ENCODE measurements at places on chromosomes 2 and 18.

DNA sequence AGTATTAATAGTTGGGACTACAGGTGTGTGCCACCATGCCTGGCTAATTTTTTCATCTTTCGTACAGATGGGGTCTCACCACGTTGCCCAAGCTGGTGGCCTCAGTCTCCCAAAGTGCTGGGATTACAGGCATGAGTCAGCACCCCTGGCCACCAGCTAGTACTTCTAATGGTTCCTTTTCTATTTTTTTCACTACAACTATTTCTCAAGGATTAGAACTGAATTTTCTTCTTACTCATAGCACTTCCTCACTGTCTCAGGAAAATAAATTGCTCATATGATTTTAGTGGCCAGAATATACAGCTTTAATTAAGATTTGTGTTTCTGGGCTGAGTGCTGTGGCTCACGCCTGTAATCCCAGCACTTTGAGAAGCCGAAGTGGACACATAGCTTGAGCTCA, 43.2 kb upstream of the SOS1 start:
- no peak for DNase-seq

DNA sequence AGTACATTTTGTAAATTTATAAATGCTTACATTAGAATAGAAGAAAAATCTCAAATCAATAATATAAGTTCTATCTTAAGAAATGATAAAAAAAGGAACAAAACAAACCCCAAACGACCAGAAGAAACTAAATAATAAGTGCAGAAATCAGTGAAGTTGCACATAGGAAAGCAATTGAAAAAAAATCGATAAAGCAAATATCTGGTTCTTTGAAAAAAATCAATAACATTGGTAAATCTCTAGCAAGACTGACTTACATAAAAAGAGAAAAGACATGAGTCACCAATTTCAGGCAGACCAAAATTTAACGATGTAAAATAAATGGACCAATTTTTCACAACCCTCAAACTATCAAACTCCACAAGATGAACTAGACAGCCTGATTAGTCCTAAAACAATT, 249.9 kb upstream of the HDAC4 start:
- no peak for DNase-seq

DNA sequence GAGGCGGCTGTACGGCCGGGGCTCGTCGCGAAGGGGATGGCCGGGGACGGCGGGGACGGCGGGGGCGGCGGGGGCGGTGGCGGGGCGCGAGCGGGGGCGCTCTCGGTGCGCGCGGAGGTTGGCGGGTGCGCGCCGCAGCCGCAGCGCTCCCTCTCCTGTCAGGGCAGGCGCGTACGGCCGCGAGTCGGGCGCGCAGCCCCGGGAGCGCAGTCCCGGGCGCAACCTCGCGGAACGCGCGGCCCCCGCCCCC, 296 bp upstream of the GRHL1 start:
- no peak for DNase-seq

- DNase-seq = no peak
Measured at GRCh38 chr18:44733069-44733753, 52.5 kb downstream of the SETBP1 start.

GRCh38 chr18:4260107-4260506, 195.0 kb downstream of the DLGAP1 start:
- no peak for DNase-seq

DNA sequence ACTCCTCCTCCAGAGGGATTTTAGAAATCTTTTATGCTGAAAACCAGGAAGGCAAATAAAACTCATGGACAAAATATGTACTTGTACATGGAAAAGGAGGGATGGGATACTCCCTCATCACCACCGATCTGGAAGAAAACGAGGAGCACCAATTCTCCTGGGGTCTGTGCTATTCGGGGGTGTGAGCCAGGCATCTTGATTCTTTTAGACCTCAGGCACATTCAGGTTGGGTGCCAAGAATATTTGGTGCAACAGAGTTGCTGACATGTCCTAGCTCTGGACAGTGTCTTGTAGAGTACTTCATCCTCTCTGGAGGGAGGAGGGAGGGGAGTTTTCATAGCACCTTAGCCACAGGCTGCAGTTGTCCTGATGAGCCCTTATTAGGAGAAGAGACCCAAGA, 163.0 kb downstream of the PRKCE start:
- no peak for DNase-seq

- DNase-seq = no peak
Measured at GRCh38 chr2:21332993-21333625, 209.3 kb downstream of the TDRD15 start.

- no peak for DNase-seq
Measured at GRCh38 chr2:46921676-46922448, 6.3 kb upstream of the MCFD2 start.

DNA sequence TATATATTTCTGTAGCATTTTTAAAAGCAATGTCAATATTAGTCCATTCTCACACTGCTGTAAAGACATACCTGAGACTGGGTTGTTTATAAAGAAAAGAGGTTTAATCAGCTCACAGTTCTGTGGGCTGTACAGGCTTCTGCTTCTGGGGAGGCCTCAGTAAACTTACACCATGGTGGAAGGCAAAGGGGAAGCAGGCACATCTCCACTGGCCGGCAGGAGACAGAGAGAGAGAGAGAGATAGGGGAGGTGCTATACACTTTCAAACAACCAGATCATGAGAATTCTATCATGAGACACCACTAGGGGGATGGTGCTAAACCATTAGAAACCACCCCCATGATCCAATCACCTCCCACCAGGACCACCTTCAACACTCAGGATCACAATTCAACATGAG, 43.1 kb downstream of the CHMP3 start:
- DNase-seq = no peak

DNA sequence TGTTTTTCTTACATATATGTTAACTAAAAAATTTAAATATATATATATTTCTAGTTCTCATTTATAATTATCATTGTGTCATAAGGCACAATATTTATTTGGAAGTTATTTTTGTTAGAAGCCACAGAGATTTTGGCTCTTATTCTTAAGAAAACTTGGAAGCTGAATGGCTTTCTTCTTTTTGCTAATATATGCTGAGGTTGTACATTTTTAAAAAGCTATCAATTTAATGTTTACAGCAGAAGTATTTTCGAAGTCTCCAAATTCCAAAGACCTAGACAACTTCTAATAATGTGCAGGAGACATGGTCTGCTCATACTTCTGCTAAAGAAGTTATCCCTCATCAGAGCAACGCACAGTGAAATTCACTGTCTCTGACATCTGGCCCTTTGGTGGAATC, 3.7 kb upstream of the PIEZO2 start:
- DNase-seq = no peak

- DNase-seq = no peak
Measured at GRCh38 chr18:61741881-61742454, 150.8 kb downstream of the RNF152 start.

DNA sequence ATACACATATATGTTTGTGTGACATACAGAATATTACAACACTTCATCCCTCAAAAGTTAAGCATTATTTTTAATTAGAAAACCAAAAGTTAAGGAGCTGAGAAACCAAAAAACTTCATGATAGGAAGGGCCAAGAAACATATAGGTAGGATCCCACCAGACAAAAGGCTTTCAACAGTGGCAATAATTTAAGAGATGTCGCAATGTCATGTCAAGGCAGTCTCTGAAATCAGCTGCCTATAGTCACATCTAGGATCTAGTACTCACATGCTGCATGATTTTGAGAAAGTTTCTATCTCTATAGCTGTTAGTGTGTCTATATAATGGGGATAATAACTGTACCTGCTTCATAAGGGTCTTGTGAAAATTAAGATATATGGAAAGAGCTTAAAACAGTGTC, 72.7 kb downstream of the SPIRE1 start:
- no peak for DNase-seq

DNA sequence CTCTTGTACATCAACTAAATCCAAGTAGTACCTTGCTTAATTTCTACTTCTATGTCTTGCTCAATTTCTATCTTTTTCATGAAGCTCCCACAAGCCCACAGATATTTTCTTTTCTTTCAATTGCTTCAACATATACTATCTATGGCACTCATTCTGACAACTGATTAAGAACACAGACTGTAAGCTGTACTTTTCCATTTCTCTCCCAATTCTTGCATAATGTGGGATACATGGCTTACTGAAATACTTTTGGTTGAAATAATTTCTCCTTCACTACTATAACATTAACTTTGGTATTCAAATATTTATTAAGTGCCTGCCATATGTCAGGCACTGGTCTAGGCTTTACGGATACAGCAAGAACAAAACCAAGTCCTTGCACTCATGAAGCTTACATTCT, 84.8 kb downstream of the GORASP2 start:
- DNase-seq = no peak

- no peak for DNase-seq
Measured at GRCh38 chr2:32562906-32563305, 64.9 kb upstream of the TTC27 start.

DNA sequence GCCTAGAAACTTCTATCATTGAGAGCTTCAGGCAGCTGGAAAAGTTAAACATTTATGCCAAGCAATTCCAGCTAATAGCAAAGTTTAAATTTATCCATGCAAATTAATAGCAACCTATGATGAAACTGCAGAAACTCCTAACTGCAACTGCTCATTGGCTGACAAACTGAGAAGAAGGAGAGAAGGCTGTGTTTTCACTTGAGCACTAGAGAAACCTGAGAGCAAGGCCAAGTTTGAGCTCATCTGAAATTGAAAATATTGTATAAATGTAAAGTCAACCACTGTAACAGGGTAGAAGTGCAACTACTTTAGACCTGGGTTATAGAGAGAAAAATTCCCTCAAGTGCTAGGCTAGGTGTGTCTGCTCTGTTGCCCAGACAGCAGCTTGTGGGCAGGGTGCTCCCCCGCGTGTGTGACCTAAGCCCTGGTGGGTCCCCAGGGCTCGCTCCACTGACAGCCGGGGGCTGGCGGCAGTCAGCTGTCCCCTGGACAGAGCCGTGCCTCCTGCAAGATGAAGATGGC, 50.2 kb downstream of the CABYR start:
- DNase-seq = no peak

DNA sequence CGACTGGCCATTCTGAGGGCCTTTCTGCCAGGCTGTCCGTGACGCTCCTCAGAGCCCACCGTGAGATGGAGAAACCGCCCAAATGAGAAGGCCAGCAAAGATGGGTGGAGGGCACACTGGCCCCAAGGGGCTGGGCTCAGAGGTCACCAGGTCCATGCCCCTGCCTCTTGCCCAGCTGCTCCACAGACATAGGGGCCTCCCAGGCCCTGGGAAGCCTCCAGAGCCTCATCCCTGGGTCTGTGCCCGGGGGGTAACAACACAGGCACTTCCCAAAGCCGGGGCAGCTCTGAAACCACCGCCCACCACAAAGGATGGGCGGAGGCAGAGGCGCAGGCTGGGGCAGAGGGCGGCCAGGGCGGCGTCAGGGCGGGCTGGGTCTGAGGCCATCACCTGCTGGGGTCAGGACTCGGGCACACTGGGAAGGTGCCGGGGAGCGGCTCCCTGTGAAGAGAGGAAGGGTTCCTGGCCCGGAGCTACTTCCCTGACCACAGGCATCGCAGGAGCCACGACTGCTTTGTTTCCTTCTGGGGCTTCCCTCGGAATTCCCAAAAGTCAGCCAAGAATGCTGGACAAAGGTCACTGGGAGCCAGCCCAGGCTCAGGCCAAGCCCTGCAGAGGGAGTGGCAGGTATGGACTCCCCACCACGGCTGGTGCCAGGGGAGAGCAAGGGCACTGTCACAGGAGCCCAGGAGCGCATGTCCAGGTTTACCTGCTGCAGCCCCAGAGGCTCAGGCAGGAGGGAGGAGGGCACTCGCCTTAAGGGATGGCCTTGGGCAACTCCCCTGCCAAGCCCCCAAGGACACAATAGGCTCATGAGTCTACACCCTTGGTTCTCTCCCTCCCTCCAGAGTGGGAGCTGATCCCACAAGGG, 9.4 kb downstream of the CYP26B1 start:
- DNase-seq = no peak

- no peak for DNase-seq
Measured at GRCh38 chr2:145029873-145030272, 510.0 kb upstream of the ZEB2 start.

GRCh38 chr2:75233965-75234364, 34.6 kb upstream of the TACR1 start:
- DNase-seq = no peak

GRCh38 chr2:120600335-120600734, 135.3 kb upstream of the GLI2 start:
- DNase-seq = no peak

DNA sequence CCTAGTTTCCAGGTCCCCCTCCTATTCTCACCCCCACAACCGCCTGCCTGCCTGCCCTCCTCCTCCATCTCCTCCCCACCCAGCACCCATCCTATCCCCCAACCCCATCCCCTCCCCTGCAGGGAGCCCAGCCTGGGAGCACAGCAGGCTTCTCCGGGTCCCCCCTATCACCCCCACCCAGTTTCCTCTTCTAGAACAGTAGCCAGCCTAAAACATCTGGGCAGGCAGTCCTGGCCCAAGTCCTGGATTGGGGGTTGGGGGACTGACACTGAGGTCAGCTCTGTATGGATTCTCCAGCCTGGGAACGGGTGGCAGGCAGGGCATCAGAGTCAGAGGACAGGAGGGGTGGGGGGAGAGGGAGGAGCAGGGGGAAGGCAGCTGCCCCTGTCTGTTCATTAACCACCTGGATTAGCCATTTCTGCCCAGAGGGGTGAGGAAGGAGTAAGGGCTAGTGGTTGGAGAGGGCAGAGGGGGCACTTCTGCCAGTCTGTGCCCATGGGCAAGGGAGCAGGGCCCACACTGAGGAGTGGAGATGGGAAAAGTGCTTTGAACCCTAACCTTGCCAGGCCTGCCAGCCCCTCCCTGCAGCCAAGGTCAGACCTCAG, 60.0 kb downstream of the TNS1 start:
- no peak for DNase-seq

DNA sequence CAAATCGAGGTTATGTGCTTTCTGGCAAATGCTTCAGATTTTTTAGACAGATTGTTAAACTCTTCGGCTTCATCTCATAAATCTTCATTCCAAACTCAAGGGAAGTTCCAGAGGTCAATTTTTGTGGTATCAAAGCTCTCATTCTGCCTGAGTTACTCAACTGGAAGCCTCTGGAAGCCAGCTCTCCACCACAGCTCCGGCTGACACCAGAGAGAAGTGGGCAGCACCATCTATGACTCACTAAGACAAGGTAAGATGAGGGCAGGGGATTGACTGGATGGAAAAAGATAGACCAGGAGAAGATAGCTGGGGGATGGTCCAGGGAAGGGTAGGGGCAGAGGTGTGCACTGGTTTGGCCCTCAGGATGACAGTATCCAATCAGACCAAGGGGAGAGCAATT, 137.3 kb upstream of the HNRNPA3 start:
- DNase-seq = no peak

DNA sequence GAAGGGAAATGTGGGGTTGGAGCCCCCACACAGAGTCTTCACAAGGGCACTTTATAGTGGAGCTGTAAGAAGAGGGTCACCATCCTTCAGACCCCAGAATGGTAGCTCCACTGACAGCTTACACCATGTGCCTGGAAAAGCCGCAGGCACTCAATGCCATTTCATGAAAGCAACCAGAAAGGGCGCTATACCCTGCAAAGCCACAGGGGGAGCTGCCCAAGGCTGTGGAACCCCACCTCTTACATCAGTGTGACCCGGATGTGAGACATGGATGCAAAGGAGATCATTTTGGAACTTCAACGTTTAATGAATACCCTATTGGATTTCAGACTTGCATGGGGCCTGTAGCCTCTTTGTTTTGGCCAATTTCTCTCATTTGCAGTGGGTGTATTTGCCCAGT, 694.7 kb downstream of the CBLN2 start:
- DNase-seq = no peak

Measured in activated T-helper 1 cell treated with anti-CD3 and anti-CD28 coated beads, Interleukin-2, amount 50 U/mL, for 16 hours (primary cell).